ENCODE measurements at places on chromosomes 4 and X. TPM values are rescaled to one million over a fixed set of nuclear protein-coding genes. Genes with fewer than 3 reads are reported as not detected.
A peak's percentile ranks its signal among the peaks of the same experiment; 100 is the strongest.

Gene PROM1
- 0.84 TPM for total RNA-seq

GRCh38 chrX:19860571-19860970 is 26.8 kb downstream of the SH3KBP1 start:
- DNase-seq: no peak

Gene TBX22
- not detected for total RNA-seq

Gene DHX15
- 46.0 TPM for total RNA-seq

Gene SLC49A3
- 3.0 TPM for total RNA-seq

Gene MAGEC1
- total RNA-seq: not detected

Gene SLITRK4
- total RNA-seq: 39.2 TPM

Gene ITM2A
- 31.8 TPM for total RNA-seq

DNA sequence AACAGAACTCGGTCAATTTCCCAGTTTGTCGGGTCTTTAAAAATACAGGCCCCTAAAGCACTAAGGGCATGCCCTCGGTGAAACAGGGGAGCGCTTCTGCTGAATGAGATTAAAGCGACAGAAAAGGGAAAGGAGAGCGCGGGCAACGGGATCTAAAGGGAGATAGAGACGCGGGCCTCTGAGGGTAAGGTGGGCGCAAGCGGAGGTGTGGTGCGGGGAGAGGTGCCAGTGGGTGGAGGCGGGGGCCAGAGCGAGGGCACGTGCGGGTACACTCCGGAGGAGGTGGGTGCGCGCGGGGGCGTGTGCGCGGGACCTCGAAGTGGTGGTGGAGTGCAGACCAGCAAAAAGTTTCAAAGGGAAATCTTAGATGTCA is 787 bp upstream of the TET2 start:
- DNase-seq: no peak

DNA sequence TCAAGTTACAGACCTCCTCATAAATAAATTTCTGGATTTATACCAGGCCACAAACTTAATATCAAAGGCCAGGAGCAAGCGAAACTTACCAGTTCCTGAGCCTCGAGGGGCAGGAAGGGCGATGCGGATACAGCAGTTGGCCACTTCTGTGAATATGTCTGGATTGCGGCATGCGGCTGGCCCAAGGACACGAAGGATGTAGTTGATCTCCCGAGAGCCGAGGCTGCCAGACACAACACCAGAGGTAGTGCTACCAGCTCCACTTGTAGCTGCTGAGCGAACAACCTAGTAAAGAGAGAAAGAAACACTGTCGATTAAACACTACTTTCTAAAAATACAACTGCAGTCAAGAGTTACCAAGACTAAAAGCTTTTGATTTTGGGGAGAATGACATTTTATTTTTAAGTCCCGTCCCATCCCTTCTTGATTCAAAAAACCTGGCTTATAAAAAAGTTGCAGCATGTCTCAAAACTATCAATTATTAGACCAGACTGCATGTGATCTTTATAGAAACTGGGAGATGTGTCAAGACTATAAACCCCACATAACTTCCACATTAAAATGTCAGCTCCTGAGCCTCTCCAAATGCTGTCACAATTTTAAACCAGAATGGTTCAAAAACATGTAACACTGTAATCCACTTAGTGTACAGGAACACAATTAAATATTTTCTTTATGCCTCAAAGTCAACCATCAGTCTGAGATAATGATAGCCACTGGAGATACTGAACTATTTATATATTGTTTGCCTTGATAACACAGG is 105.6 kb downstream of the HUWE1 start:
- DNase-seq: no peak

GRCh38 chr4:79852305-79852730 is 220.7 kb downstream of the ANTXR2 start:
- peak; percentile 28 for DNase-seq

DNA sequence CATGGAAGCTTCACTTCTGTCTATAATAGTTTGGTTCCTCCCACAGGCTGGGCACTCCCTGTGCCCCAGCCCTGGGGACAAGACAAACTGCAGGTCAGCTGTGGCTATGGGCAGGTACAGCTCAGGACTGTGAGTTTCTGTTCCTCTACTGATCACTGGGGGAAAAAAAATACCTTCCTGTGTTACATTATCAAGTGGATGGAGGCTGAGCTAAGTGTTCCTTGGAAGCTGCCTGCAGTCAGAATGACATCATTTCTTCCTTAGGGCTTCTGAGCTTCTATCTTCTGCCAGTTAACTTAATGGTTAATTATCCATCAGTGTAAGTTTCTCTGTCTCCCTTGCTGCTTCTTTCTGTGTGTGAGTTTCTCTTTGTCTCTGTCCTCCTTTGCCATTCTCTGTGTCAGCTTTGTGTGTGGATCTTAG is 4.6 kb downstream of the RAB33A start:
- DNase-seq: no peak

- DNase-seq: no peak
Observed at GRCh38 chrX:74593593-74593992, 20.8 kb downstream of the RLIM start.

Gene CXCL3
- 0.63 TPM for total RNA-seq

GRCh38 chr4:26993539-26993938 is 132.9 kb downstream of the STIM2 start:
- DNase-seq: no peak

- DNase-seq: no peak
Observed at GRCh38 chrX:68209008-68209407, 224.3 kb downstream of the OPHN1 start.

Gene AIFM1
- 48.6 TPM for total RNA-seq

Gene XAGE1A
- total RNA-seq: not detected

- DNase-seq: no peak
Observed at GRCh38 chrX:38052096-38052495, 45.7 kb downstream of the SYTL5 start.

Gene BEX4
- total RNA-seq: 4.6 TPM

DNA sequence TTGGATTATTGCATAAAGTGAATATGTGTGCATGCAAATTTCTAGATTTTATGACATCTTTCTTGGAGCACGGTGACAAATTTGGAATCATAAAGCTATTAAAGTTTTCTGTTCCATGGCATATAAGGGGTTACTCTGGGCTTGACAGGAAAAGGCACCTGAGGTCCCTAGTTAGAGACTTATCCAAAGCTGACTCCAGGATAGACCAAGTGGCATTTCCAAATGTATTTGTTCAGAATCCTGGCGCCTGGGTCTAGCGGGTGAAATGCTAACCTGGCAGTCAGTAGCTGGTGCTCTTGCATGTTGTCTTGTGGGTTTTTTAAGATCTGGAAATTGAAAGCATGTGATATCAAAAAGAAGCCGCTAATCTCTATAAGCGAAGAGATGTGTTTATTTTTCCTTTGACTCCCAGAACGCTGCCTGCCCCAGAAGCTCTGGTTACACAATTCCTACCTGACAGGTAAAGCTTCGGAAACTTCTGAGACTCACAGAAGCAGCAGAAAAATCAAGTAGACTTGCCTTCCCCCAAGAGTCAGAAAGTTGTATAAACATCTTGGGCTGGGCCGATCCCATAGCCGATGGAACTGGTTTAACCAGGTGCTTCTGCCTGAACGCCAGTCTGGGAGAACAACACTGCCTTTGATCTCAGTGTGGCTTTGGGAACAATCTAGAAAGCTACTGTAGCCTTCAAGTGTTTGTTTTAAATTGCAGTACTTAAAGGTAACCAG is 12.9 kb upstream of the ZCCHC4 start:
- no peak for DNase-seq

Gene TMLHE
- total RNA-seq: 36.9 TPM

- no peak for DNase-seq
Observed at GRCh38 chr4:85722401-85722800, 247.5 kb downstream of the ARHGAP24 start.

GRCh38 chr4:48943387-48943786 is 36.8 kb upstream of the OCIAD2 start:
- no peak for DNase-seq

GRCh38 chr4:152537881-152538280 is 2.0 kb upstream of the FBXW7 start:
- DNase-seq: no peak

DNA sequence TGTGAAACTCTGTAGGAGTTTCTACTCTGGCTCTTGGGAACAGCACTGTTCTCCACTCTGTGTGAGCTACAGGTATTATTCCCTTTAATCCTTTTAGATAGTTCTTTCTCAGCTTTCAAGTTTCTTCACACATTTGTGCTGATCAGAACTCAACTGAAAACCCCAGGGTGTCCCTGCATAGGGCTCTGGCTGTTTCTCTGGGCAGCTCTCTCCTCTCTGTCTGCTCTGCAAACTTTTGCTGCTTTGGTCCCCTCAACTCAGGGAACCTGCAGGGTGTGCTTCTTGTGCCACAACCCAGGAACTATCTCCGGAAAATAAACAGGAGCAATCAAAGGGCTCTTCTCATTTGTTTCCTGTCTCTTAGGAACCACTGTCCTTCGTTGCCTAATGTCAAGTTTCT is 196.6 kb upstream of the GABRA2 start:
- no peak for DNase-seq

Gene MAGEA12
- total RNA-seq: not detected

Gene S100G
- total RNA-seq: not detected

DNA sequence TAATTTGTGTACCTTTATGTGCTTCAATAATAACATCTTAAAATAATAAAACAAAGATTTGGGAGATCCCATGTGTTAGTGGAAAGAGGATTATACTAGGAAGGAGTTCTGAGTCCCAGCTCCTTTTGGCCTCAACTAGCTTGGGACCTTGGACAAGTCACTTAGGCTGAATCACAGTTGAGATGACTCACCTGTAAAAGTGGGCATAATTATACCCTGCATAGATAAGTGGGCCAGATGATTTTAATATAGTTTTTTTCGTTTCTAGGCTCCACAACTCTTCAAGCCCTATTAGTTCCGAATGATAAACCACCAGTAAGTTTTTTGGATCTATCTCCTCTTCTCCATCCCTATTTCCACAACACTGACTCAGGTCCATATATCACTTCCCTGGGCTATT is 131.8 kb downstream of the ENOX2 start:
- DNase-seq: no peak

GRCh38 chr4:168908093-168908492 is 102.0 kb downstream of the CBR4 start:
- no peak for DNase-seq

GRCh38 chr4:56649445-56650261 is 31.4 kb downstream of the HOPX start:
- DNase-seq: no peak

Gene FGF5
- 0.05 TPM for total RNA-seq

DNA sequence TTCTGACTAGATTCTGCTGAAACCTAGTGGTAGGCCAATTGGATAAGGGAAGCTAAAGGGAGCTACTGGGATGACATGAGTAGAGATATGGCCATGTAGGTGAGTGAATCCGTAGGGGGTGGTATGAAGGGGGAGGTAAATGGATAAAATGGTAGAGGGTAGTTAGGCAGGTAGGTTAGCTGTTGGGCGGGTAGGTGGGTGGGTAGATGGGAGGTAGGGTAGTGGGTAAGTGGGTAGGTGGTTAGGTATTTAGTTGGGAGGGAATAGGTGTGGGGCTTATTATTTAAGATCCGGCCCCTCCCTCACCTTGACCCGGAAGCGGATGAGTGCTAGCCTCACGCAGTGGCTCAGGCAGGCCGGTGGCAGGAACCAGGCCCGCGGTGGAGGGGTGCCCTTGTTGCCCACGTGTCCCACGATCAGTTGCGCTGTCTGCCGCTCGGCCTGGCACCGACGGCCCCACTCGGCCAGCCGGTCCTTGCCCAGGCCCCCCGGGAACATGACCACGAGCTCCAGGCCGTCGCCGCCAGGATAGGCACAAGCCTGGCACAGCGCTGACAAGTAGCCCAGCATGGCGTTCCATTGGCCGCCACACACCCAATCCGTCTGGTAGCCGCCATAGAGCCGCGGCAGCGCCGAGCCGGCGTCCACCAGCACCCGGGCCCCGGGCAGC is 725 bp downstream of the FAM120C start:
- DNase-seq: peak; percentile 64

DNA sequence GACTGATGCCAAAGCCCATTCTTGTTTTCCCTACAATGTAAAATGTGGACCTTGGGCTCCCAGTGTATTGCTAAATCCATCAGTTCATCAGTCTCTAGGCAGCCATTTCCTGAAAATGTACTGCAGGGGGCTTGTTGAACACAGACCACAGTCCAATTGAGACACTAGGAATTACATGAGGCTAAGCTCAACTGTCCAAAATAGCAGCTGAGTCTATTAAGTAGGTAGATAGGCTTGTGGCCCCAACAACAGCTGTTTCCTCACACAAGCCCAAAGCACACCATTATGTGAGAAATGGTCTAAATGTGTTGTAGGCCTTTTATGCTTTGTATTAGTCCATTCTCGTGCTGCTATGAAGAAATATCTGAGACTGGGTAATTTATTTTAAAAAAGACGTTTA is 60.0 kb upstream of the PAK3 start:
- no peak for DNase-seq

DNA sequence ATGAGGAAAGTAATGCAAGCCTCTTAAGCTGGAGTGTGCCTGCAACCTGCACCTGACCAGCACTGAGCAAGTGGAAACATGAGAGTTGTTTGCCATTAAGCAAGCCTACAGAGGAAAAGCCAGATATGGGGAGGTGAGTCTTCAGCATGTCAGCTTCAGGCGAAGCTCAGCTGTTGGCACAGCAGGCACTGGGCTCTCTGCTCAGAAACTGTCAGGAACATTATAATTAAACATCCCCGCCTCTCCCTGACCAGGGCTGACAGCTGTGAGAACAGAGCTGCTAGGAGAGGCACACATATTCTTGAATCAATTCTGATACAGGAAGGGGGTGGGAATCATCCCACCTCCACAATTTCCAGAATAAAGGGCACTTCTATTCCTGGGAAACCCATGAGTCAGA is 19.0 kb upstream of the DCX start:
- no peak for DNase-seq

DNA sequence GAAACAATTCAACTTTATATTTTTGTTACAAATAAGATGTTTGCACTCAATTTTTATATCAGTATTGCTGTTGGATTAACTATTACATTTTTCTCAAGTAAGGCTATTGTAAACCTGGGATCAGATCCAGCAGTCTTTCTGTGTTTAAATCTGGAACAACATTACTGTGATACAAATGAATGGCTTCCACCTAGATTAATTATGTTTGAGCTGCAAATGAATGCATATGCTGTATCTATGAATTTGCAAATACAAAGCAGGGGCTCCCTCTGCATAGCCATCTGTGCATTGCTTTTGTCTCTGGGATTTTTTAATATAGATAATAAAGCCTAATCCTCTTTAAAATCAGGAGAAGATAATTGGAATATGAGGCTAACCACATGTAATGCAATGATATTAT is 69.8 kb upstream of the NEIL3 start:
- DNase-seq: no peak

GRCh38 chr4:74016068-74016467 is 17.6 kb upstream of the CXCL5 start:
- no peak for DNase-seq

- DNase-seq: no peak
Observed at GRCh38 chrX:110847334-110847733, 51.7 kb upstream of the CHRDL1 start.

- no peak for DNase-seq
Observed at GRCh38 chr4:22428441-22428840, 87.4 kb downstream of the ADGRA3 start.

- DNase-seq: no peak
Observed at GRCh38 chr4:96894621-96895020, 1054.7 kb downstream of the PDHA2 start.

- no peak for DNase-seq
Observed at GRCh38 chr4:87961993-87962392, 13.5 kb upstream of the SPP1 start.

Gene GYG2
- 0.52 TPM for total RNA-seq

GRCh38 chrX:131792789-131793462 is 230.2 kb upstream of the STK26 start:
- DNase-seq: peak; percentile 87

GRCh38 chrX:23786268-23786815 is 3.4 kb downstream of the SAT1 start:
- DNase-seq: no peak
